Posterior vena cava (tissue), 2 donors: ENCODE measurements at places on chromosomes 6 and 20. TPM values are rescaled to one million over a fixed set of nuclear protein-coding genes. Genes with fewer than 3 reads are reported as not detected.

DNA sequence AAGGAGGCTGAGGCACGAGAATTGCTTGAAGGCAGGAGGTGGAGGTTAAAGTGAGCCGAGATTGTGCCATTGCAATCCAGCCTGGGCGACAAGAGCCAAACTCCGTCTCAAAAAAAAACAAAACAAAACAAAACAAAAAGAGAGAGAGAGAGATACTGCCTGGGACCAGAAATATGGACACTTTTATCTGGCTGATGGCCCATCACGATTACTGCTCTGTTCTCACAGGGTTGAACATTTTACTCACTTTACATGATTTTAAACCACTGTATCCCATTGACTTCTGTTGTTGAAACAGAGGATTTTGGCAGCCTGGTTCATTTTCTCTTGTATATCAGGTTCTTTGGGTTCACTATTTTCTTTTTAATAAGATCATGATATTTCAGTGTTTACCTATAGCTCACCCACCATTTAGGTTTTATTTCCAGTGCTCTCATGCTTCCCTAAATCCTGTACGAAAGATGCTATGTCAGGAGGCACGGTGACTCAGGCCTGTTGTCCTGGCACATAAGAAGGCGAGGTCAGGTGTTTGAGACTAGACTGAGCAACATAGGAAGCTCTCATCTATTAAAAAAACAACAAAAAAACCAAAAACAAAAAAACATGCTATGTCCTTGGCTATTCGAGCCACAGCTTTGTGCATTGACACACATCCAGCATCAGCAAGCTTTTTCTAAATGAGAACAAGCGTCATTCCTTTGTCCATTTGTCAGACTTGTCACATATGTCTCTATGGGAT, 34.5 kb upstream of the RREB1 start:
- DNase-seq, result no peak

DNA sequence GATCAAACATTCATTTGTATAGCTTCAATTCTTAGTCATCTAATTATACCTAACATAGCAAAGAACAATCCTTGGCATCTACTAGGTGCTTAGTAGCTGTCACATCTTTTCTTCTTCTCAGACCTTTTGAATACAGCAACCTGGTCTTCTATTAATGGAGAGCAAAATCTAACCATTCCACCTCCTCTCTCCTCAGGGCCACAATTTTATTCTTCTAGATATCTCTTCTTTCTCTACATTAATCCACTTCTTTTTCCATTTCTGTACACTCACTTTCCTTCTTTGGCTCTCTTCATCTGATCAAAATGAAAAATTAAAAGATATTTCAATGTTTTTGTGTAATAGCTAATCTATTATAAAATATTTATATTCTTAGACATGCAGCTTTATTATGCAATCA, 9.0 kb upstream of the HLA-DOA start:
- no peak for DNase-seq

CLPSL2 gene
- not detected for total RNA-seq

GRCh38 chr6:128432394-128432793, 88.0 kb downstream of the PTPRK start:
- DNase-seq, result no peak

PRDM13 gene
- not detected for total RNA-seq

DNA sequence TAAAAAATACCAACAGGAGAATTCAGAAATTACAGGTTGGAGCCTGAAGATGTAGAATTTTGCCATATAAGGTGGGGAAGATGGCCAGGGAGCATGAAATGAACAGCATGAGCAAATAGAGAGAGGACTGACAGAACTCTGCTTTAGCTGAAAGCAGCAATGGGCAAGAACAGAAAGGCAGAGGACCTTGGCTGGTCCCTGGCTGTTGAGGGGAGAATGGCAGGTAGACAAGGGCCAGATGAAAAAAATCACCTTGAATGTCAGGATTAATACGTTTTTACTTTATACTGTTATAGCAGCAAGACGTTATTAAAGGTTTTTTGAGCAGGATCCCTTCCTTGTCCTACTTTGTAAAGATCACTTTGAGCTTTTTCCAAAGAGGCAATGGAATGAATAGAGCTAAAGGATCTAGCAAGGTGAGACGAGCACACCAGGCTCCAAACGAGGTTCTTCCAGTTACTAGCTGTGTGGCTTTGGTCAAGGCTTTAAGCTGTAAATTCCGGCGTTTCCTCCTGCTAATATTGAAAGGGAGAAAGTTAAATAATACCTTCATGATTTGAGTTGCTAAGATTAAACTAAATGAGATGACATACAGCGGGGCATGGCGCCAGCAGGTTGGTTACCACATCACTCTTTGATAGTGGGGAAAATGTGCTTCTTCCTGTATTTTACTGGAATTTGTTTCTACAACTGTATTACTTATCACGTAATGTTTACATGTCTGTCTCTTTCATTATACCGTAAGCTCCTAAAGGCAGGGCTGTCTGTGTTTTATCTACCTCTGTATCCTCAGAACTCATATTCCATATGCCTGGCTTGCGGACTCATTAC, 776 bp downstream of the PPIL1 start:
- no peak for DNase-seq

DNA sequence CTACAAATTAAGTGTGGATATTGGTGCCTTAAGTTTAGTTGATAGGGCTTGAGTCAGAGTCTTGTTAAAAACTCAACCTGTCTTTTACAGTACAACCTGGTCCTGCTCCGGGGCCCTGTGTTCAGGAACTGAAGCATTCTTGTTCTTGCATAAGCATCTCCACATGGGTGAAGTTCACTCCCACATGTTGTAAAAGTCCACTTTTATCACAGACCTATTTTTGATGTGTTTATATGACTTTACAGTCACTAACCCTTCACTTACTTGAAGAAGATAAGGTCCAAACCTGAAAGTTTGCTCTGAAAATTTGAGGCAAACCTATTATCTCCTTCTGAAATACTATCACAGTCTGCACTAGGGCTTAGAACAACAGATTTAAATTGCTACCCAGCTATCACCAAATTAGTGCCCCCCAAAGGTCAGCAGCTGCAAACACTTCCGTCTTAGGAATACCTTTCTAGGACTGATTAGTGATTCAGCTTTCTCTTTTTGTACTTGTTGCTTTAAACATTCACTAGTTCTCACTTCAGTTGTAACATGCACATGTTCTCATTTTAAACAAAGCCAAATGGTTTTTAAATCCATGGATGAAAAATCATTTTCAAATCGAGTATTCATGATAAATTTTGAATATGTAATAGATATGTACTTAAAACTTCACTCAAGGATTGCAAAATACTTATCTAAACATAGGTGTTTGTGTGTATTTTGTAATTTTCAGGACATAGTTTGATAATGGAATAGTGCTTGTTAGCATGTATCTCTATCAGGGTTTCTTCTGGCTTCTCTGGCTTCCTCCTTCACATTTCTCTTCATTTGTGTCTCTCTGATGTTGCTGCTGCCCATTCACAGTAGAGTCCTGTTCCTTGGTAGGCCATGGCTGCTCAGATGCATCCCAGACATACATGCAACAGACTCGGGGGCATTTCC, 469.8 kb upstream of the SOX4 start:
- no peak for DNase-seq

DNA sequence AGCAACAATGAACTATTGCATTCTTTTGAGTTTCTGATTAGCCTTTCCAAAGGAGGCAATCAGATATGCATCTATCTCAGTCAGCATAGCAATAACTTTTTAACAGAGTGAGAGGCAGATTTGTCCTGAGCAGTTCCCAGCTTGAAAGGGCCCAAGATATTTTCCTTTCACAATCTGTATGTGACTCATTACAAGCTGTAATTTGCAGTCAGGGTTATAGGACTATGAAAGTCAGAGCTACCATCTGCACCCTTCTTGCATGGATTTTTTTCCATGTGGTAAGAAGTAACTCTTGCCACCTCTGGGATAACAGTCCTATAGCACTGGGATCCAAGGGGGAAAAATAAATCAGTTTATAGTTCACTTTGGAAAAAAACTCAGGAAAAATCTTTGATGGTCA, 318.2 kb upstream of the RGS17 start:
- DNase-seq, result no peak

GRCh38 chr6:158837684-158838625, 18.8 kb upstream of the EZR start:
- no peak for DNase-seq
